ENCODE measurements at places on chromosomes 2 and 18. TPM values are rescaled to one million over a fixed set of nuclear protein-coding genes. Genes with fewer than 3 reads are reported as not detected.

CYP26B1 gene
- not detected for total RNA-seq

GDF7 gene
- total RNA-seq = 1.2 TPM

KIAA2012 gene
- not detected for total RNA-seq

CD226 gene
- total RNA-seq = 0.31 TPM

MALT1 gene
- 9.8 TPM for total RNA-seq

CFAP53 gene
- not detected for total RNA-seq

TUBA3E gene
- total RNA-seq = not detected

GATA6 gene
- total RNA-seq = 0.31 TPM

CREG2 gene
- total RNA-seq = not detected

PAX8 gene
- total RNA-seq = not detected

GIGYF2 gene
- 26.7 TPM for total RNA-seq

TIMM21 gene
- total RNA-seq = 41.9 TPM

CENPO gene
- 25.7 TPM for total RNA-seq

ANKRD29 gene
- total RNA-seq = not detected

SULT1C4 gene
- total RNA-seq = not detected

MSTN gene
- total RNA-seq = not detected

FOXD4L1 gene
- total RNA-seq = not detected

AAMP gene
- 217 TPM for total RNA-seq

KLHL30 gene
- total RNA-seq = not detected

AQP12B gene
- not detected for total RNA-seq

KCNIP3 gene
- total RNA-seq = not detected

SOWAHC gene
- 0.34 TPM for total RNA-seq

CELF4 gene
- total RNA-seq = not detected
